ENCODE measurements at places on chromosomes 16 and 17. TPM values are rescaled to one million over a fixed set of nuclear protein-coding genes. Genes with fewer than 3 reads are reported as not detected.
A peak's percentile ranks its signal among the peaks of the same experiment; 100 is the strongest.

DNA sequence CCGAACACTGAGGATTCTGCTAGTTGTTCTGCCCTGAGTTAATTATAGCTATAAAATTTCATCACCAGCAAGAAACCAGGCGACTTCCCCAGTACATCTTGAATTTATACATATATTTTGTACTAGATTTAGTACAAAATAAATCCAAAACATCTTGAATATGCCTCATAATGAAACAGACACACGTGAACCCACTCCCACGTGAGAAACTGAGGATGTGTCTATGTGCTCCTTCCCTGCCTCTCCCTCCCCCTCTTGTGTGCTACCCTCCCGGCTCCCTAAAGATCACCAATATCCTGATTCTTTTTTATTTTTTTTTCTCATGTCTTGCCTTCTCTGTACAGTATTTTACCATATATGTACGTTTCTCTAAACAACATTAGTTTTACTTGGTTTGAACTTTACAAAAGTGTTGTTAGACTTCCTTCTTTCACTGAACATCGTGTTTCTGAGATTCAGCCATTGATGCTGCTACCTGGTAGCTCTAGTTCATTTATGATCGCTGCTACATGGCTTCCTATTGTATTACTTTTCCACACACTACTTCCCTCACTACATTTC lies 1.1 kb upstream of the LCMT1 start:
- H3K4me1 ChIP-seq = peaks cover 43% of the 10 kb centered on the region
- H3K27me3 ChIP-seq = peaks cover 4% of the 10 kb centered on the region
- DNase-seq = no peak
- no peak overlapping the region for H3K27ac ChIP-seq
- H3K4me3 ChIP-seq = peak overlapping the region; percentile 90

- H3K27me3 ChIP-seq = no peaks in the 10 kb centered on the region
- no peak overlapping the region for H3K4me3 ChIP-seq
- no peaks in the 10 kb centered on the region for H3K4me1 ChIP-seq
- no peak for DNase-seq
- H3K36me3 ChIP-seq = no peaks in the 10 kb centered on the region
- no peak overlapping the region for H3K27ac ChIP-seq
Measured at GRCh38 chr16:19328364-19328763, 42.8 kb downstream of the CLEC19A start.

GRCh38 chr16:877242-878071 lies 76.9 kb upstream of the GNG13 start:
- H3K4me3 ChIP-seq = no peak overlapping the region
- peaks cover 2% of the 10 kb centered on the region for H3K36me3 ChIP-seq
- H3K27ac ChIP-seq = no peak overlapping the region
- DNase-seq = no peak

DNA sequence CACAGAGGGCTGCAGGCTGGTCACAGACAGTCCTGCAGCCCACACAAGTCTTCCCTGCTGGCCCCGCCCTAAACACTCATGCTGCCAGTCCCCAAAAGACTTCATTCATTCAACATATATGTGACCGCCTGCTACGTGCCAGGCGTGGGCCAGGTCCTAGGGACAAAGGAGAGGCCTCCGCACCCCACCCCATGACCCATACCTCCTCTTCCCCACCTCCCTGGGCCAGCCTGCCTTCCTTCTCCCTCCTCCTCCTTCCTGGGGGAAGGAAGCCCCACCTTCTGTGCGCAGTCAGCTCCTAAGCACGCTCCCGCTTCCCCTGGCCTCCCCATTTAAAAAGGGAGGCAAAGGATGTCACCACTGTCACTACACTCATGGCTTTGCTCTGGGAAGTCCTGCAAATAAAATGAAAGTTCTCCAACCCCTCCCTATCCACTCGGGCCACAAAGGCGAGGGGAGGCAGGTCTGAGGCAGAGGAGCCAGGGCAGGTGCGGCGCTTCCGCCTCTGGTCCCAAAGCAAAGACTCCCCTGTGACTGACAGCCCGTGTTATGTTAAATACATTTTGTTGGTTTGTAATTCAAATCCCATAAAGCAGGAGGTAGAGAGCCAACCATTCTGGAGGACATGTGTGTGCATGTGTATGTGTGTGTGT lies 9.0 kb downstream of the DNAAF8 start:
- H3K27me3 ChIP-seq = peaks cover 2% of the 10 kb centered on the region
- H3K36me3 ChIP-seq = no peaks in the 10 kb centered on the region
- no peak for DNase-seq

DNA sequence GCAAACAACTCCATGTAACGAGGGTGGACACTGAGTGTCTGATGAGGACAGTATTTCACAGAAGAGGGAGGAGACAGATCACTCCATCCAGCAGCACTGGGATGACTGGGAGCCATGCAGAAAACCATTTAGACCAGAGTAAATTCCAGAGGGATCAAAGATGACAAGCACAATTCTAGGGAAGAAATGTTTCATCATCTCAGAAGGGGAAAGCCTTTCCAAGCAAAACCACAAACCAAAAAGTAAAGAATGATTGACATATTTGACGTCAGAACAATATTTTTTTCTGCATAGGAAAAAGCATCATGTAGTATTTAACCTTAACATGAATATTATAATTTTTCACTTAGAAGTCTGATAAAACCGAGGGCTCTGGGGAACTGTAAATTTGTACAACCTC lies 4.8 kb downstream of the DNASE1 start:
- no peak for DNase-seq
- H3K27me3 ChIP-seq = no peaks in the 10 kb centered on the region
- H3K4me3 ChIP-seq = peak overlapping the region; percentile 44
- peaks cover 3% of the 10 kb centered on the region for H3K36me3 ChIP-seq

DNA sequence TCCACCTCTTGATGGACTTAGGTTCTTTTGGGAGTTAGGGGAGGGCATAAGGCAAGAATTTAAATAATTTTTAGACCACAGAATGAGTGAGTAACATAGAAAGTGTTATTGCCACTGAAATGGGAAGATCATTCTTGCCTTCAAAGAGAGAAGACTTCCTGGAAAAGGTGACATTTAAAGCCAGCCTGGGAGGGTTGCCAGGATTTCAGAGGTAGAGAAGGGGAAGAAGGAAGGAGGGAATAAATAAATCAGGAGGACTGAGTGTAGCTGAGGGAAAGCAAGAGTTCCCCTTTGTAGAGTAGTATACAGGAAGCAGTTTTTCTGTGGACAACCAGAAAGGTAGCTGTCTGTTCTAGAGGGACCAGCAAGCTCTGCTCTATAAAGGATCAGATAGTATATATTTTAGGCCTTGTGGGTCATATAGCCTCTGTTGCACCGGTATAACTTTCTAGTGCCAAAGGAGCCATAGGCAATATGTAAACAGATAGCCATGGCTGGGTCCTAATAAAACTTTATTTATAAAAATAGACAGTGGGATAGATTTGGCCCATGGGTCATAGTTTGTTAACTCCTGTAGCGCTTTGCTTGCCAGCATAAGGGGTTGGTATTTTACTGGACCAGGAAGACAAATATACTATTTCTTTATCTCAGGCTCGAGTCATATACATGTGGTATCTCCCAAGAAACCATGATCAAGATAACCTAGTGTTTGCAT lies 147.2 kb upstream of the CACNG5 start:
- no peaks in the 10 kb centered on the region for H3K27me3 ChIP-seq
- no peak for DNase-seq
- peaks cover 4% of the 10 kb centered on the region for H3K36me3 ChIP-seq
- H3K4me3 ChIP-seq = no peak overlapping the region

TBC1D16 gene
- 96.2 TPM for total RNA-seq
